ENCODE measurements at places on chromosomes 12 and 14. TPM values are rescaled to one million over a fixed set of nuclear protein-coding genes. Genes with fewer than 3 reads are reported as not detected.

DNA sequence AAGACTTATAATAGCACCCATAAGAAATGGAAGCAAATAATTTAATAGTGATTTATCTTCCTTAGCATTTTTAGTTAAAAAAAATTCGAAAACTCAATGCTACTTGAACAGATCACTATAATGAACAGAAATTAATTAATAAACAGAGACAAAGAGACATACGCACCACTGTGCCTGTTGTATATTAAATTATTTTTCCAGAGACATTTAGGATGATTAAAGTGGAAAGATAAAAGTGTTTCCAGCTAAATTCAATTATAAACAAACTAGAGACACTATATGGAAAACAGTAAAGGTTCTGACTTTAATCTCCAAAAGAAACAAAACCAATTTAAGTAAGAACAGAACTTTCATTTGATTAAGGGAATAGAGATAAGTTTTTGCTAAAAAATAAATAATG is 3.4 kb downstream of the HIGD1C start:
- no peaks in the 10 kb centered on the region for H3K27me3 ChIP-seq
- no peak overlapping the region for H3K4me3 ChIP-seq

- DNase-seq = no peak
- no peaks in the 10 kb centered on the region for H3K36me3 ChIP-seq
- H3K4me1 ChIP-seq = peaks cover 22% of the 10 kb centered on the region
- no peak overlapping the region for H3K4me3 ChIP-seq
- H3K27me3 ChIP-seq = no peaks in the 10 kb centered on the region
- H3K27ac ChIP-seq = no peak overlapping the region
Measured at GRCh38 chr14:104680056-104680805, 9.2 kb upstream of the INF2 start.

DNA sequence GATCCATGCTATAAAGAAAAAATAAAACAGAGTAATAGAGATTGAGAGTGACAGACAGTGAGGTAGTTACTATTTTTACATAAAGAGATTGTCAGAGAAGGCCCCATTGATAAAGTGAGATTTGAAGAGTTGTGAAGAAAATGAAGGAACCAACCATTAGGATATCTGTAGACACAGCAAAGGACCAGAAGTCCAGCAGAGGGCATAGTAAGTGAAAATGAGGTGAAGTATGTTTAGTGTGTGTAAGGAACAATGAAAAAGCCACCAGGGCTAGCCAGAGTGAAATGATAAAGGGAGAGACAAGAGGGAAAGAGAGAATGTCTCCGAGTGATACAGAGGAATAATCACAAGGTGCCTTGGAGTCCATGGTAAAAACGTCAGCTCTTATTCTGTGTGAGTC is 411.0 kb downstream of the NELL2 start:
- H3K4me3 ChIP-seq = no peak overlapping the region
- no peak overlapping the region for H3K27ac ChIP-seq
- no peaks in the 10 kb centered on the region for H3K27me3 ChIP-seq
- DNase-seq = no peak
- no peaks in the 10 kb centered on the region for H3K4me1 ChIP-seq

DNA sequence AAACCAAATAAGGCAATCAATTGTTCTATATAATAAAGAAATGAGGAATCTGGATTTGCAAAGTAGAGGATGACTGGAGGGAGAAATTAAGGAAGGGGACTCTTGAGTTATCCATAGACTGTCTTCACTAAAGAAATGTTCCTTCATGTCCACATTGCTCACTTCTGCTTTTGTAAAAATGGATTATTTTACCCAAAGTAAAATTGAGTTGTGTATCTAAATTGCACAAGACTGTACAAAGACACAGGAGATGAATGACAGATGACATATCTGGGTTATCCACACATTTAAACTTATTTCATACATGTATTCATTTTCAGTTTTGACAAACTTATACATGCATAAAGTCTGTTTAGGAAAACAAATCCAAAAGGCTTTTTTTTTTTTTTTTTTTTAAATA is 11.3 kb downstream of the ATP2B1 start:
- H3K36me3 ChIP-seq = no peaks in the 10 kb centered on the region
- DNase-seq = no peak
- no peak overlapping the region for H3K27ac ChIP-seq
- H3K4me1 ChIP-seq = peaks cover 96% of the 10 kb centered on the region
- H3K4me3 ChIP-seq = no peak overlapping the region

GRCh38 chr12:116647813-116648212 is 88.6 kb downstream of the MAP1LC3B2 start:
- H3K4me1 ChIP-seq = no peaks in the 10 kb centered on the region
- H3K36me3 ChIP-seq = no peaks in the 10 kb centered on the region
- no peak overlapping the region for H3K27ac ChIP-seq
- H3K27me3 ChIP-seq = no peaks in the 10 kb centered on the region
- no peak for DNase-seq

- no peaks in the 10 kb centered on the region for H3K27me3 ChIP-seq
- no peaks in the 10 kb centered on the region for H3K36me3 ChIP-seq
- H3K4me3 ChIP-seq = no peak overlapping the region
- DNase-seq = no peak
Measured at GRCh38 chr12:52352951-52353350, 14.3 kb downstream of the KRT85 start.

GRCh38 chr12:50598321-50598862 is 93.6 kb downstream of the DIP2B start:
- H3K4me1 ChIP-seq = peaks cover 22% of the 10 kb centered on the region
- no peak for DNase-seq
- H3K36me3 ChIP-seq = no peaks in the 10 kb centered on the region
- no peaks in the 10 kb centered on the region for H3K27me3 ChIP-seq

DNA sequence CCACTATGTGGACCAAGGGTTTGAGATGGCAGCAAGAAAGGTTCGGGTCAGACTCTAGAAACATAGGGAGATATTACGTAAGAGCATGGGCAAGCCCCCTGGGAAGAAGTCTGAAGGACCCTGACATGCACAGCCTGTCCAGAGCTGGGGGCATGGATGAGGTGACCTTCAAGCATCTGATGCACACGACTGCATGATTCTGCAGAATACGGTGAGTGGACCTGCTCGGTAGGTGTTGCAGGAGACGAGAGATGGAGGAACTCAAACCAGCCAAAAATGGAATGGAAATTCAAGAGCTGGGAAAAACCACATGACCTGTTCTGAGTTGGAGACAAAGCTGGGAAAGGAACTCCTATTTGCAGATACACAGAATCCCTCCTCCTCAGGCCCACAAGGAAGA is 43.6 kb downstream of the ANO2 start:
- no peaks in the 10 kb centered on the region for H3K36me3 ChIP-seq
- DNase-seq = no peak
- H3K4me1 ChIP-seq = no peaks in the 10 kb centered on the region
- H3K27me3 ChIP-seq = peaks cover 4% of the 10 kb centered on the region
- H3K4me3 ChIP-seq = no peak overlapping the region

DNA sequence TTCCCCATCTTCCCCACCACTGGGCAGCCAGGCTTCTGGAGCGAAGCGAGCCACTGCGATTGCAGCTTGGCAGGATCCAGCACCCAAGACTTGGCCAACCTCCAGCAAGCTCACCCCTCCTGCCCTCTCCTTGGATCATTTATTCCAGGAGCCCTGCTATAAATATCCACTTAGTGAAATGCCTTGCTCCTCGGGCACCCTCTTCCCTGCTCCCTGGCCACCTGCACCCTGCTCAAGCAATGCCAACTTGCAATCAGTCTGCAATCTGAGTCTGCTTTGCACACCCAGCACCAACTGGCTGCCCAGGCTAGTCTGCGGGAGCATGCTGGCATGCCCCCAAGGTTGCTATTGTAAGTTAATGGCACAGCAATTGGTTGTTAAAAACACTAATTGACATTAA is 666.0 kb downstream of the MED13L start:
- H3K27ac ChIP-seq = no peak overlapping the region
- H3K36me3 ChIP-seq = no peaks in the 10 kb centered on the region
- DNase-seq = no peak
- no peaks in the 10 kb centered on the region for H3K27me3 ChIP-seq
- no peaks in the 10 kb centered on the region for H3K4me1 ChIP-seq

- no peak overlapping the region for H3K27ac ChIP-seq
- no peaks in the 10 kb centered on the region for H3K27me3 ChIP-seq
- peaks cover 90% of the 10 kb centered on the region for H3K4me1 ChIP-seq
- DNase-seq = no peak
- no peaks in the 10 kb centered on the region for H3K36me3 ChIP-seq
Measured at GRCh38 chr12:11658791-11659190, 9.3 kb downstream of the ETV6 start.

DNA sequence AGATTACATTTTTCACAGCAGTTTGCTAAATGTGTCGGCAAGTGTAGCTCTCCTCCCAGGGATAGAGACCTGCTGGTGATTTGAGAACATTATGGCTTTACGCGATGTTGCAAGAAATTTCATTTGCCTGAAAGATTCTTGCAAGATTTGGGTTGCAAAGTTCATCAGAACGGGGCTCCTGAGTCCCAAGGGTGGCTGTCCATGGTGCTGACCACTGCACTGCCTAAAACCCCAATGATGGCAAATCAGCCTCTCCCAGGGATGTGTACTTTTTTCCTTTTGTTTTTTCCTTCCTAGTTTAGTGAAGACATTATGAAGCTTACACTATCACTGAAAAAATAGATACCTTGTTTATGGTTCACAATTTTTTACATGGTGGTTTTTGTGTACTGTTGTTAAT is 85.4 kb downstream of the WSCD2 start:
- no peak overlapping the region for H3K4me3 ChIP-seq
- no peak for DNase-seq
- no peaks in the 10 kb centered on the region for H3K4me1 ChIP-seq
- H3K27me3 ChIP-seq = no peaks in the 10 kb centered on the region
- H3K36me3 ChIP-seq = no peaks in the 10 kb centered on the region

- no peaks in the 10 kb centered on the region for H3K27me3 ChIP-seq
- H3K4me3 ChIP-seq = no peak overlapping the region
- H3K27ac ChIP-seq = no peak overlapping the region
- no peaks in the 10 kb centered on the region for H3K36me3 ChIP-seq
- no peak for DNase-seq
- H3K4me1 ChIP-seq = no peaks in the 10 kb centered on the region
Measured at GRCh38 chr12:100672075-100672592, 98.7 kb downstream of the GAS2L3 start.

- no peak for DNase-seq
- no peaks in the 10 kb centered on the region for H3K36me3 ChIP-seq
- H3K4me3 ChIP-seq = no peak overlapping the region
- no peaks in the 10 kb centered on the region for H3K4me1 ChIP-seq
- no peaks in the 10 kb centered on the region for H3K27me3 ChIP-seq
Measured at GRCh38 chr14:68552075-68552474, 240.8 kb downstream of the ZFP36L1 start.

DNA sequence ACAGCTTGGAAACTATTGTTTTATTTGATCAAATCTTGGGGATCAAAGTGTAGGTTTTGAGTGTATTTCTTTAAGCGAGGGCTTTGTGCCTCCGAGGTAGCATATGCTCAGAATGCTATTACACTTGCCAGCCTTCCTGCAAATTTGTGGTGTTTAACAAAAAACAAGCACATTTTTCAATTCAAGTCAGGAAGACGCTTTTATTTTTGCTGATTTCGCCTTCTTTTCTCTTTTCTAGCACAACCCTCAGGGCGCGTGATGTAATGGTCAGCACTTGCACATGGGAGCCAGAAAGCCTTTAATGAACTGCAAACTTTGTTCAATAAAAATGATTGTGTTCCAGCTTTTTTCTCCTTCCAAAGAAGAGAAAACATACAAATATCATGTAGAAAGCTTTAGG is 466.5 kb downstream of the PRKD1 start:
- no peaks in the 10 kb centered on the region for H3K36me3 ChIP-seq
- H3K4me3 ChIP-seq = no peak overlapping the region
- H3K27ac ChIP-seq = no peak overlapping the region

DNA sequence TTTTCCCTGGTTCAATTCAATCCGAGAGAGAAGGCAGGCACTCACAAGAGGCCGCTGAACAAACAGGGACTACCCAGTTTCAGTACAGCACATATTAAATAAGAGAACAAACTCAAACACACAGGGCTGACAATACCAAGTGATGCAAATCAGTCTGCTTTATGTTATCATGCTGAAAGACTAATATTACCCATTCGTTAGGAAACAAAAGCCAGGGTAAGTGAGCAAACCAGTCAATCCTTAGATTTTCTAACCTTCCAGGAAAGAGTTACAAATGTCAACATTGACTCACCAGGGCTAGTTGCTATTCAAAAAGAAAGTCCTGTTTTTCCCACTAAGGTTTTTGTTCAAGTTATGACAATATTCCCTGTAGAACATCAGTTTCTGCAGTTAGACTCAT is 246.2 kb downstream of the C12orf42 start:
- DNase-seq = no peak
- H3K36me3 ChIP-seq = no peaks in the 10 kb centered on the region
- H3K27me3 ChIP-seq = no peaks in the 10 kb centered on the region

DNA sequence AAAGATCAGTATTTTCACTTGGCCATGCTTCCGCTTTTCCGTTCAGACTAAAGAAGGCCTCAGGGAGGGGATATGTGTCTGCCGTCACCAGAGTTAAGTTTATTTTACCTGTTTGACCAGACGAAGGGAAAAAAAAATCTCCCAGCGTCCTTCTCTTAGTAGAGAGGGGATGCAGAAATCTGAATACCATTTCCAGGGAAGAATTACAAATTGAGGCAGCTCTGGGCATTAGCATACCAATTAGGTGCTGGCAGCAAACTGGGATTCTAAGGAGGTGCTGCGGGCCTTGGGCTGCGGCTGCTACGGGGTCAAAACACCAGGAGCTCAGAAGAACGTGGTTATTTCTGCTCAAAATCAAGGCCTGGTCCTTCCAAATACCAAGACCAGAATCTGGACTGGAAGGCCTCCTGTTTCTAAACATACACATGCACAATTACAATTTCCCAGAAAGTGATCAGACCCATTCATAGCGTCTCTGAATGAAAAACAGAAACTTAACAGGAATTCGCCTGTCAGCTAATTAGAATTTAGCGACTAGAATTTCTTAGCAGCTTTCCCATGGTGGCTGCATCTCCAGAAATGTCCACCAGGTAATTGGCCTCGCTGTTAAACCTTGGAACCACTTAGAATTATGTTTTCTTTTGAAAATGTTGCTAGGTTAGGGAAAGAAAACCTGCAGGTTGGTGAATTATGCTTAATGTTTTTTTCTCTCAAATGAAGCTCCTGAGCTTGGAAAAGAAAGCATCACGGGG is 617.0 kb downstream of the VRK1 start:
- no peak overlapping the region for H3K4me3 ChIP-seq
- no peaks in the 10 kb centered on the region for H3K27me3 ChIP-seq
- H3K4me1 ChIP-seq = peaks cover 18% of the 10 kb centered on the region
- no peak overlapping the region for H3K27ac ChIP-seq

DNA sequence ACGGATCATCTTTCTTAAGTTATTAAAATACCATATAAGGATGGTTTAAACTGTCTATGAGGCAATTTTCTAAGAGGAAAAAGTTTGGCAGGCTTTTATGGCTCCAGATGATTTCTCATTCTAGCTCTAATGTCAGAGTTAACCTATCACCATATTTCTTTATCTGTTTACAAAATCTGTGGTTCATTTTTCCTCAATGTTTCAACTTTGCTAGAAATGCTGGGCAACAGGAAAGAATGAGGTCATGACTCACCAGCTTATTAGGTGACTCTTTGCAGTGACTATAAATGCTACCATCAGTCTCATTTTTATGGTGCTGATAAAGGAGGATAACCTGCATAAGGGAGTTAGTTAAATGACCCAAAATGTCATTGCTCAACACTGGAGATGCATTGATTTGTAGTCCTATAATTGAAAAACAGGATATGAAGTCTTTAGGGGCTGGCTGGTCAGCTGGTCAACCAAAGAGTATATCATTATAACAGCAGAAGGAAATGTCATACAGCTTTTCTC is 45.3 kb upstream of the RAP1B start:
- no peaks in the 10 kb centered on the region for H3K36me3 ChIP-seq
- H3K4me1 ChIP-seq = peaks cover 11% of the 10 kb centered on the region
- H3K27ac ChIP-seq = no peak overlapping the region
- H3K27me3 ChIP-seq = no peaks in the 10 kb centered on the region
- DNase-seq = peak; percentile 24
- H3K4me3 ChIP-seq = no peak overlapping the region

The VRTN gene
- not detected for polyA plus RNA-seq

The TMBIM4 gene
- polyA plus RNA-seq = 284 TPM

The SERPINA6 gene
- not detected for polyA plus RNA-seq

The GLT8D2 gene
- polyA plus RNA-seq = not detected

The SYCP3 gene
- 0.15 TPM for polyA plus RNA-seq

All from CD4-positive, alpha-beta memory T cell (primary cell).